ENCODE measurements at places on chromosomes 2 and 18.

GRCh38 chr2:2738276-2738675 is 407.2 kb upstream of the MYT1L start:
- no peak for DNase-seq

DNA sequence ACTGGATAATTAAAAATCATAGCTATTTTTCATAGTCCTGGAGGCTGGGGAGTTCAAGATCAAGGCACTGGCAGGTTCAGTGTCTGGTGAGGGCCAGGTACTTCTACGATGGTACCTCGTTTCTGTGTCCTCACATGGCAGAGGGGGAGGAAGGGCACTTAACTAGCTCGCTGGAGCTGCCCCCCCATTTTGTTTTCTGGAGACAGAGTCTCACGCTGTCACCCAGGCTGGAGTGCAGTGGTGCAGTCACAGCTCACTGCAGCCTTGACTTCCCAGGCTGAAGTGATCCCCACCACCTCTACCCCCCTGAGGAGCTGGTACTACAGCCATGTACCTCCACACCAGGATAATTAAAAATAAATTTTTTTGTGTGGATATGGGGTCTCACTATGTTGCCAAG is 40.3 kb downstream of the ASB1 start:
- no peak for DNase-seq

DNA sequence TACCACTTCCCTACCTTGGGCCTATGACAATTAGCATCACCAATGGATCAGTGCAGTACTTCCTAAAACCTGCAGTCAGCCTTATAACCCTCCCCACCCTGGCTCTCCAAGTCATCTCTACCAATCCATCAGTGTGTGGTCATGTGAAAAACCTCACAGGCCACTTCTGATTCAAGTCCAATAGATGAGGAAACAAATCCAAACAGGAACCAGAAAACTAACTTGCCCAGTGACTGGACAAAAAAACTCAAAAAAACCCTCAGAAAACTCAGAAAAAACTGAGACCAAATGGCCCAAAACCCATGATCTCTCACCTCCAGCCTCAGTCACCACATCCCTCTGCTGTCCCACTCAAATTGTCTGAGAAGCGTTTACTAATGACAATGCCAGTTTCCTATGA is 43.3 kb downstream of the TGFA start:
- DNase-seq: no peak

DNA sequence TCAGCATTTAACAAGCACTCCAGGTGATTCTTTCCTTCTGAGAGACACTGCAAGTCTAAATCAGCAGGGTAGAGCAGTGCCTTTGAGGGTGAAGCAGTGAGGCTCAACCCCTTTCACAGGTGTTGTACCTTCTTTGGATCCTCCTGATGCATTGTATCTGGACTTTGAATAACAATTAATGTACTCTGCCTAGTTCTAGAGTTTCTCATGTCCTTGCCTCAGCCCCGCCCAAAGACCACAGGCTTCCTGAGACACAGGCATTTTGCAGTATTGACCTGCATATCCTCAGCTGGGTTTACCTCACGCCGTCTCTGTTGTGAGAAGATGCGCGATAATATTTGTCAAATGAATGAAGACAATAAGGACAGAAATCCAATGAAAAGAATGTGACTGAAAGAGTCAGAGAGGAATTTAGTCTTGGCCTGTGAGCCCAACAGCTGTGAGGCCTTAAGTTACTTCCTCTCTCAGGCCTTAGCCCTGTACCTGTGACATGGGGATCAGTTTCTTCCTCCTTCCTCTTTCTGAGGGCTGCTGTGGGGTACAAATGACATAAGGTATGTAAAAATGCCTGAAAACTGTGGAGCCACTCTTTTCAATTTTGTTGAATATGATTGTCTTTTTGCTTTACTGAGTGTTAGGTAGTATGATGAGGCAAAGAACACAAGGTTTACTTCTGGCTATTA is 43.7 kb downstream of the WIPF1 start:
- no peak for DNase-seq

GRCh38 chr18:8976606-8977005 is 125.9 kb upstream of the NDUFV2 start:
- DNase-seq: no peak

- no peak for DNase-seq
Measured at GRCh38 chr2:10635430-10635829, 54.3 kb downstream of the NOL10 start.

- no peak for DNase-seq
Measured at GRCh38 chr18:79251021-79251420, 144.7 kb upstream of the NFATC1 start.

GRCh38 chr2:29530281-29530680 is 391.1 kb downstream of the ALK start:
- DNase-seq: no peak

- no peak for DNase-seq
Measured at GRCh38 chr18:10230072-10230471, 224.4 kb upstream of the APCDD1 start.

GRCh38 chr2:3626812-3627499 is 31.0 kb upstream of the ALLC start:
- no peak for DNase-seq

- DNase-seq: no peak
Measured at GRCh38 chr2:69034122-69034521, 21.1 kb downstream of the ANTXR1 start.

- DNase-seq: peak; percentile 4
Measured at GRCh38 chr2:21821672-21822227, 698.0 kb downstream of the TDRD15 start.

DNA sequence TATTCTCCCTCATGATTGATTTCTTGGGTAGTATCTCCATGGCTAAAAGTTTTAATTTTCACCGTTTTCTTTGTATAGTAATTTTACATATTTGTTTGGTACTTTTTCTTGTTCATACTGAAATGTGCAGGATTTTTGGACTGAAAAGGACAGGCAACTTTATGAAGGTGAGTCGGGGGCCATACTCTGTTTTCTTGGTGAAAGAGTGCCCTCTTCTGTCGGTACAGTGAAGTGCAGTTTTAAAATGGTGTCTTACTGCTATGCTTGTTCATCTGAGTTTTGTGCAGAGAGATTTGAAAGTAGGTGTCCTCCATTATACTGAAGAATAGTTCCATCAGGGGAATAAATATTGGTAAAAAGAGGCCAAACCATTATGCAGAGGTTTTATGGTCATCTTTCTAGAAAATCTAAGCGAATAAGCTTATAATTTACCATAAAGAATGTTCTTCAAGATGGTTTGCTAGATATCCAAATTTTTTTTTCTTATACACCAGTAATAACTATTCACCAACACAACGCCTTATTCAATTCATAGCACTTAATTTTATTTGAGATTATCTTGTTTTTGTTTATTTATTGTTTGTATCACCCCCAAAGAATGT is 8.7 kb upstream of the SERPINB13 start:
- peak; percentile 63 for DNase-seq

DNA sequence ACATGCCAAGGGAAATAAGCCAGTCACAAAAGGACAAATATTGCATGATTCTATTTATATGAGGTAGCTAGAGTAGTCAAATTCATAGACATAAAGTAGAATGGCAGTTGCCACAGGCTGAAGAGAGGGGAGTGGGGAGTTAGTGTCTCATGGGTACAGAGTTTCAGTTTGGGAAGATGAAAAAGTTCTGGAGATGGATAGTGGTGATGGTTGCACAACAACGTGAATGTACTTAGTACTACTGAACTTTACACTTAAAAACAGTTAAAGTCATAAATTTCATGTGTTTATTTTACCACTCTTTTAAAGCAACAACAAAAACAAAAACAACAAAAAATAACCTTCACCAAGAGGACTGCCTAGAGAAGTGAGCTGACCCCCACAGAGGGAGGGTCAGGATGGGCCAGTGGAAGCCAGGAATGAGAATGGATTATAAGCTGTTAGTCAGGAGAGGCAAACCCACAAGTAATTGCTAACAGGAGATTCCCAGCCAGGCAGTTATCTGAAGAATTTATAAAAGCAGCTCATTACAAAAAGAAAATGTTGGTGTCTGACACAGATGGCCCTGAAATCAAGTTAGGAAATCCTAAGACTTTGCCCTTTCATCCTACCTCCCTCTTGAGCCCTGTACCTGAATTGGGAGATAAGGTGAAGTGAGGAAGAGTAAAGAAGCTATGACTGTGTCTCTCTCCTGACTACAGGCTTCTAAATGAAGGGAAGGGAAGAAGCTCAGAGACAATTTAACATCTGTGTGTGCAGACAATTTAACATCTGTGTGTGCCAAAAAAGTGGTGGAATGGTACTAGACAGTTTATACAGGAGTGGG is 263.4 kb downstream of the PDE11A start:
- no peak for DNase-seq

DNA sequence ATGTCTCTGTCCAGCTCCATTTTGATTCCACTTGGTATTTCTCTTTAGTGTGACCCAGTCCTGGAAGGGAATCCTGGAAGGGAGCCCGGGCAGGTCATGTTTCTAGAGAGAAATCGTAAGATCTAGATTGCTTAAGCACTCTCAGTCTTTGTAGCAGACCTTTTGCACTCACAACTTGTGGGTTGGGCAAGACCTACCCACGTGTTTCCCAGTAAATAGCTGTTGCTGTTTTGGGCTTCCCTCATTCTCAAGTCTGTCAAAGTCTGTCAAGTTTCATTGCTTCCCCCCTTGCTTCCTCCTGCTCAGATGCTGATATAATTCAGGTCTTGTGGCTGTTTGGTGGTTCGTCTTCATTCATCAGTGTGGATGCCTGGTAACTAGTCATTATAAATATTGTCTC is 17.4 kb upstream of the NEMP2 start:
- no peak for DNase-seq

GRCh38 chr2:98532756-98533155 is 75.6 kb downstream of the COA5 start:
- no peak for DNase-seq

- DNase-seq: no peak
Measured at GRCh38 chr2:105396254-105397024, 2.4 kb downstream of the FHL2 start.

DNA sequence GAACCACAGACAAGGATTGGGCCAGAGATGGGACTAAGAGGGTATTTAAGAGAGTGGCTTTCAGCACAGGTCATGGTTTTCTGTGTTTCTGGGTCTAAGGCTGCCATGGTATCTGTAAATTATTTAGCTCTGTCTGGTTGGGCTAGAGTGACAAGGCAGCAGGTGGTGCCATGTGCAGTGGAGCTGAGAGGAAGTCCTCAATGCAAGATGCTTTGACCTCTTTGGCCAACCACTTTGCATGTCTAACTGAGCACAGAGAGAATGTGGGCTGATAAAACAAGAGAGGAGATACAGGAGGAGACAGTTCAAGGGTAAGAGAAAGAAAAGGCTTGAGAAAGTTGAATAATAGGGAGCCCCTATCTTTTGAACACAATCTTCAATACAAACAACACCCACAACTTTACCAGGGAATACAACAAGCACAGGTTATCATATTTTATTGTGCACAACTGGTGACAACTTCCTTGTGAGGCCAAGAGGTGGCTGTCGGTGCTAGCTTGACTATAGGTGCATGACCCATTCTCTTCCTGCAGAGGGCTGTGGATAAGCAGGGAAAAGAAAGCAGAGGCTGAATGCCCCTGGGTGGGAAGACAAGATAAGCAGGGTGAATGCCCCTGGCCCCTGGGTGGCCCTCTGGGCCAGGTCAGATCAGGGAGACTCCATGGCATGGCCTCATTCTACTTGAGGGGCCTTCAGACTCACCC is 12.3 kb downstream of the FLACC1 start:
- no peak for DNase-seq

DNA sequence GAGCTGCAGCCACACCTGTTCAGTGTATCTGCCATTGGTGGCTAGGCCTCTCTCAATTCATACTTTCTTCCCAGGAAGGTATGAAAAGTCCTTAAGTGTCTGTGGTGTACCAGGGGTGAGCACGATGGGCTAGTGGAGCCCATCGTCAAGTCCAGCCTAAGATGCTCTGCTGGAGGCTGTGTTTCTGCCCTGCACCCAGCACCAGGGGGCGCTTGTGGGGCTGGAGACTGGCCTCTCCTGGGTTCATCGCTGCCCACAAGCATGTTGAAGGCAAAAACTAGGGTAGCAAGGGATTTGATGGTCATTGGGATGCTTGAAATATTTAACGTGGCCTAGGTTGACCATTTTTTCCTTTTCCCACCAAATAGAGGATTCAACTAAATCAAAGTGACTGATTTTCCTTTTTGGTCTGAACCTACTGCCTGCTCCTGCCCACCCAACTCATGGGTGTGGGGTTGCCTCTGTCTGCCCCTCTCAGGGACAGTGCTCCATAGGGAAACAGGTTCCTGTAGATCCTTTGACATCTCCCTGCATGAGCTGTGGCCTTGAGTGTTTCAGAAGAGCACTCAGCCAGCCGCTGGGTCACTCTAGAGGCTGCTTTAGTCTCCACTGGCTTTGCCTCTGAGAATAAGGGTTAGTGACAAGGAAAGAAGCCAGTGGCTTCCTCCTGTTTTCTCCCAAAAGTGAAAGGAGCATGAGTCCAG is 59.0 kb downstream of the TPGS2 start:
- no peak for DNase-seq

DNA sequence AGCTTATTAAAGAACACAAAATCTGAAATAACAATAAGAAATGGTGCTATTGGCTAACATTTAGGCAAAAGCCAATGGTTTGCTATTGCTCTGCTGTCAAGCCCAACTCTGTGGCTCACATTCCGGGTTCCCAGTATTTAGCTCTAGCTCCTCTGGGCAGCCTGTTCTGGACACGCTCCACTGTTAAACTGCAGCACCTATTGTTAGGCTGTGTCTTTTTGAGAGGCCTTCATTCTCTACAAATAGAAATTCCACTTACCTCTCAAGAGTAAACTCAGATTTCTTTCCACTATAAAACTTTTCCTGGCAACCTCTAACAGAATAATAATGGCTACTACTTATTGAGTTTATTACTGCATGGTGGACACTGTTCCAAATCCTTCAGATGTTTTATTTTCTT is 3.7 kb upstream of the KLHL14 start:
- DNase-seq: peak; percentile 6

- no peak for DNase-seq
Measured at GRCh38 chr18:49479381-49480137, 7.5 kb downstream of the C18orf32 start.

GRCh38 chr2:3670941-3671340 is 12.9 kb downstream of the ALLC start:
- no peak for DNase-seq

DNA sequence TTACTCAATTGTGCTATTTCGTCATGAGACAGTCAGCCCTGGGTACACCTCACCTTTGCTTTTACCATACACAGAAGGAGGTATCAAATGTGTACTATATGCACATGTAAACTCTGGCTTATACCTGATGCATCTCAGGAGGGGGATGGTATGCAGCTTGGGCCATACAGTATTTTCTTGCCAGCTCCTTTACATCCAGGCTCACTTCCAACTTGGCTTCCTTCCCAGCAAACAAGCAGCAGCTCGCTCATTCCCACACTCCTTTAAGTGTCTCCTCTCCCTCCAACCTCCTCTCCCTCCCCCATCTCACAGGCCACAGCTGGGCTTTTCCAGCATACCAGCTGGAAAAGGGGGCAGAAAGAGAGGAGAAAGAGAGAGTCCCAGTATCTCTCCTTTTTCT is 9.6 kb downstream of the MARCHF4 start:
- peak; percentile 81 for DNase-seq

GRCh38 chr18:77218642-77219041 is 31.0 kb upstream of the GALR1 start:
- no peak for DNase-seq

DNA sequence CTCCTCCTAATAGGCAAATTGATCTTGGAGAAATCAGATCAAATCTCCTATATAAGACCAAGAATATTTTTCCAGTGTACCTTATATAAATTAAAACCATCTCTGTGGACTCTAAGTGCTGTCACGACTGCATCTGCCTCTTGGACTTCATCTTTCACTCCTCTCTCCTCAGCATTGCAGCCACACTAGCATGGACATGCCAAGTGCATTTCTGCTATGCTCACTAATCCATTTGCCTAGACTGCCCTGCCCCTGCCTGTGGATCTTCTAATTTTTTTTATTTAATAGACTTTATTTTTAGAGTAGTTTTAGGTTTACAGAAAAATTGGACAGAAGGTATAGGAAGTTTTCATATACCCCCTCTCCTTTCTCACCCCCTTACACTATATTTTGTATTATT is 146.7 kb upstream of the VWC2L start:
- no peak for DNase-seq
